Dermis blood vessel endothelial cell (primary cell): ENCODE measurements at places on chromosomes 16 and 17.

GRCh38 chr17:50096092-50096491 is 941 bp downstream of the PDK2 start:
- DNase-seq, result no peak

DNA sequence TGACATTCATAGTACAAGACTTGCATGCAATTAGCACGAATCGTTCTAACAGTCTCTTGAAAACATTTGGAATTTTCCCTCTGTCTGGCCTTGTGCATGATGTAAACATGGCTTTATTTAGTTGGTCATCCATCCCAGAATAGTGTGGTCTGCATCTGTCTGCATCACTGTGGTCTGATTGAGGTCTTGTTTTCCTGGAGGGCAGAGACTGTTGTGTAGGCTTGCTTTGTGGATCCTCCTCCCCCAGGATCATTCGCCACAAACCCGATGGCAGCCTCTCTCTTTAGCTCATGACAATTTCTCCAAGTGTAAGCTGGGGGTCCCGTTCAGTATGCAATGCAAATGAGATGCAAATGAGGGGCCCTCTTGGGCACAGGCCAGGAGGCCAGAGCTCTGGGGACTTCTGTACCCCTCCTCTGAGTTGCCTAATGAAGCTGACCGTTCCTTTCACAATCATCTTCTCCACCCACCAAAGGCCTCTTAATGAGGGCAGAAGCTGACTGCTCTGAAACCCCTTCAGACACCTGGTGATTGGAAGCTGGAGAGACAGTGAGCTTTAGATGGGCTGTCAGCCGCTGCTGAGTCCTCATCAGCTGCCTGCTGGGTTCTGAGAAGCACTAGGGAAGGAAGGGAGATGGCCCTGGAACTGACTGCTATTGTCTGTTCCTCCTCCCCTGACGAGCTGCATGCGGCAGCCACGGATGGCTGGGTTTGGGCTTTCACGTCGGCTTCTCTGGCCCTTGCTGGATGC is 201.2 kb upstream of the CACNG3 start:
- DNase-seq, result no peak

- no peak for DNase-seq
Measured at GRCh38 chr17:8074554-8074953, 13.0 kb downstream of the ALOX12B start.

DNA sequence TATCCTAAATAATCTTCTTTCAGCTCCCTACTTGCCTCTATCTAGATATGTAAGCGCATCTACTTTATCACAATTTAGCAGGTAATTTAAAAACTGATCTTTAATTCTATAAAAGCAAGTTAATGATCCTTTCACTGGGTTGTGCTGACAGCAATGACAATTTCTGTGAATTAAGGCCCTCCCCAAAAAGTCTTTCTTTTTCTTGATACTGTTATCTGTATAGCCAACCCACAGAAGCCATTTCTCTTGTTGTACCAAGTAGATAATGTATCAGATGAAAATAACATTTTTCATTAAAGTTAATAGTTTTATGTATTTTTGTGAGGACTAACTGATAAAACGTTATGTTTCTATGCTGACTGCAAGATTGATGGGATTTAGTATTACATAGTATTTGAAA is 3.8 kb downstream of the ZPBP2 start:
- DNase-seq, result no peak

GRCh38 chr17:19361944-19362276 is 613 bp downstream of the B9D1 start:
- DNase-seq, result no peak

DNA sequence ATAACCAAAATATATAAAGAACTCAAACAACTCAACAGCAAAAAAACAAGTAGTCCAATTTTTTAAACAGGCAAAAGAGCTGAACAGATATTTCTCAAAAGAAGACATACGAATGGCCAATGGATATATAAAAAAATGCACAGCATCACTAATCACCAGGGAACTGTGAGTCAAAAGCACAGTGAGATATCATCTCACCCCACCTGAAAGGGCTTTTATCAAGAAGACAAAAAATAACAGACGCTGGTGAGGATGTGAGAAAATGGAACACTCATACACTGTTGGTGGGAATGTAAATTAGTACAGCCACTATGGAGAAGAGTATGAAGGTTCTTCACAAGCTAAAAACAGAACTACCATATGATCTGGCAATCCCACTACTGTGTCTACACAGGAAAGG is 7.4 kb downstream of the XYLT1 start:
- DNase-seq, result no peak
